ENCODE measurements at places on chromosomes 1 and 21.

GRCh38 chr1:219945795-219946194 lies 17.4 kb upstream of the SLC30A10 start:
- DNase-seq = no peak

GRCh38 chr21:45655124-45655523 lies 11.6 kb downstream of the PCBP3 start:
- DNase-seq = no peak

GRCh38 chr1:200968469-200969410 lies 54.8 kb downstream of the KIF21B start:
- DNase-seq = no peak

GRCh38 chr1:41773144-41773591 lies 145.6 kb downstream of the HIVEP3 start:
- DNase-seq = no peak

GRCh38 chr1:174956976-174957375 lies 42.8 kb upstream of the CACYBP start:
- no peak for DNase-seq

DNA sequence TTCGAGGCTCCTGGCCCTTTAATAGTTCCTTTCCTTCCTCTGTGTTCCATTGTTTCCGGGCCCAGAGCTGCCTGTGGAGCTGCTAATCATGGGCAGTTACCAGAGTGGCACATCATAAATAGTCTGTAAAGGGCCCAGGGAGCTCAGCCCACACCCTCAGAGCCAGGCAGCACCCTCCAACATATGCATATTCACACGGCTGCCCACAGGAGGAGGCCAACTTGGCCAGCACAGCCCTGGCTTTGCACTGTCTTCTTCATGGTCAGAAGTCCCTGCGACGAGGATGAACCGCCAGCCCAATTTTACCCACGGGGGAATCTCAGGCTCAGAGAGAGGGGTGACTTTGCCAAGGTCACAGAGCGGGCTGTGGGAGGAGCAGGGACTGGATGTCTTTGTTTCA lies 172.5 kb downstream of the TRABD2B start:
- no peak for DNase-seq

- DNase-seq = no peak
Measured at GRCh38 chr1:217274416-217274815, 356.5 kb downstream of the GPATCH2 start.

- DNase-seq = peak; percentile 72
Measured at GRCh38 chr1:209884665-209885117, 53.3 kb upstream of the SYT14 start.

- DNase-seq = no peak
Measured at GRCh38 chr1:160544647-160545046, 21.6 kb upstream of the SLAMF6 start.

- no peak for DNase-seq
Measured at GRCh38 chr1:223225481-223225880, 82.4 kb upstream of the TLR5 start.

- no peak for DNase-seq
Measured at GRCh38 chr1:82160036-82160435, 359.3 kb downstream of the ADGRL2 start.

GRCh38 chr1:12384836-12385456 lies 155.1 kb downstream of the VPS13D start:
- no peak for DNase-seq

DNA sequence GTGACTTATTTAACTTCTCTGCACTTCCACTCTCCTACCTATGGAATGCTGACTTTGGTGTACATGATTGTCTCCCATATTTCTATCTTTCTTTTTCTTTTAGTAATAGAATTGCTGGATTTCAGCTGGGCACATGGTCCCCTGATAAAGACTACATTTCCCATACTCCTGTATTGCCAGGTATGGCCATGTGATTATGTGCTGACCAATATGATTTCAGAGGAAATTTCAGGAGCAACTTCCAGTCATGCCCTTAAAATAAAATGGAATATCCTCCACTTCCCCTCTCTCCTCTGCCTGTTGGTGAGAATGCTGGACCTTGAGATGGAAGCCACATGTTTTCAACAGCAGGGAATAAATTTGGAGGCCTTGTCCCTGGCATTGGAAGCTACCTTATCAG lies 130.7 kb upstream of the IGSF21 start:
- DNase-seq = no peak

DNA sequence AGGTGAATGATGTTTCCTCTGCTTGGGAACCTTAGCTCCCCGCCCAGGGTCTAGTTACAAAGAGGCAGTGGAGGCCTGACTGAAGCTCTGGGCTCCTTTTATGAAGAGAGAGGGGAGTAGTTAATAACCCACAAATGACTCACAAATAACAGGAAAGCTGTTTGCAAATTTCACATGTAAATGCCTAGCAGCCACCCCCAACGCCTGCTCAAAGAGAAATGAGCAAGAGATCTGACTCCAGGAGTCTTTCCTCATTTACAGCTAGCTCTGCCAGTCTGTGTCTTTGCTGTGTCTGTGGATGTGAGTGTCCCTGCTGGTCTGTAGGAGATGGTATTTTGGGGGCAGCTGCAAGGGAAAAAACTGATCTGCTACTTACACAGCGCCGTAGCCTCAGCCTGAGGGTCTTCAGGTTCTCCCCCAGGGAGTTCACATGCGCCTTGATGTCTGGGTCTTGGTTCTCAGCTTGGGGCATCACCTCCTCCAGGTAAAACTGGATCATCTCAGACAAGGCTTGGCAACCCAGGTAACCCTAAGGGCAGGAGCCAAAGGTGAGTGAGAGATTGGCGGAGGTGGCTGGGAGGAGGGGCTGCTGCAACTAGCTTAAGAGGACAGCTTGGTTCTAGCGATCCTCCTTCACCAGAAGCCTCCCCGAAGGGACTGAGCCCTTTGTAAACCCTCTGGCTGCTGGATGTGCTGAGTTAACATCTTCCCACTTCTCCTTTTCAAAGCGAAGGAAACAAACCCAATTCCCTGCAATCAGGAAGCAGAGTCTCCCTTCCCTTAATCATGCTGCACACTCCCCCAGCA lies at the start of gene IL19:
IL19 (plus strand) TSS at position 243 of the 807 bp plus-strand sequence. CDS start 65,890 bp downstream, outside the sequence.
- DNase-seq = no peak

- DNase-seq = no peak
Measured at GRCh38 chr1:175823406-175823805, 80.0 kb upstream of the TNR start.

DNA sequence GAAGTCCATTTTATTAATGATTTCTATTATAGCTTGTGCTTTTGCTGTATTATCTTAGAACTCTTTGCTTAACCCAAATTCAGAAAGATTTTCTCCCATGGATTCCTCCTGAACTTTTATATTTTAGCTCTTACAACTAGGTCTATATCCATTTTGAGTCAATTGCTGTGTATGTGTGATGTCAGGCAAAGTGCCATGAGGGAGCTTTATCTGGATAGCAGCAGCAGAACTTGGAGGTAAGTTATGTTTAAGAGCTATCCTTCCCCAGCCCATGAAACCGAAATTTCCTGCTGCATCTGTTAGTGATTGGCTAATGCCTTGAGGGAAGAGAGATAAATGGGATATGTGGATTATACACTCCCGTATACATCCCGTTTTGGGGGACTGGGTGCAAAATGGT lies 29.9 kb downstream of the ADAM30 start:
- DNase-seq = no peak

GRCh38 chr1:56068210-56068609 lies 511.2 kb downstream of the PLPP3 start:
- no peak for DNase-seq

GRCh38 chr1:40978886-40979240 lies 633 bp upstream of the CTPS1 start:
- DNase-seq = peak; percentile 25

GRCh38 chr21:26522704-26523103 lies 50.4 kb downstream of the CYYR1 start:
- DNase-seq = no peak

DNA sequence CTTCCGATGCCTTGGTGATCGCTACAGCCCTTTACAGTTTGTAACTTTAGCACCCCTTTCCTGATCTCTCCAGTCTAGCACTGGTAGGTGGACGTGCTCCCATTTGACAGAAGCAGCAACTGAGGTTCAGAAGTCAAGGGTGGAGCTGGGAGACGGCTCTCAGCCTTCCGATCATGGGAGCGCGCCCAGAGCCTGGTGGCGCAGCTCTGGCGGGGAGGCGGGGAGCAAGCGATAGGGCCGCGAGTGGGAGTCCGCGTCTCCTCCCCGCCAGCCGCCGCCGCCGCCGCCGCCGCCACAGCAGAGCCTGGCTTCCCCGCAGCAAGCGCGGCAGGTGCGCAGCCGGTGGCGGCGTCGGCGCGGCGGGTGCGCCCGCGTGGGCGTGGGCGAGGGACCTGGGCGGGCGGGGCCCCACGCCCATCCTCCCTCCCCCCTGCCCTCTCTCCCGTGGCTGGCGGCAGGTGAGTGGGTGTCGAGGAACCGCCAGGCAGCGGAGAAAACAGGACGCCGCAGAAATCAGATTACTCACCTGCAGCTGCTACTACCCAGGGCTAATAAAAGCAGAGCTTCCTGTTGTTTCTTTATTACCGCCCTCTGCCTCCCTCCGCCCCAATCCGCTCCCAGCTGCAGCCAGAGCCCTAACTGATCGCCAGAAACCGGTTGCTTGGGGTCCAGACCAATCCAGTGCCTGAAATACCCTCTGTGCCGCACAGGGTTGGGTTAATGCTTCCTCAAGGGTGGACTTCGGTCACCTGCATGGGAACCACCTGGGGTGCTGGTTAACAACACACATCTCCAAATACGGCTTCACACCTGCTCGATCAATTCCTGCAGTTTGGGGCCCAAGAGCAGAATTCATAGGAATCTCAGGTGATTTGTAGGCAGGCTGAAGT lies 60.2 kb upstream of the ID3 start:
- DNase-seq = peak; percentile 84

DNA sequence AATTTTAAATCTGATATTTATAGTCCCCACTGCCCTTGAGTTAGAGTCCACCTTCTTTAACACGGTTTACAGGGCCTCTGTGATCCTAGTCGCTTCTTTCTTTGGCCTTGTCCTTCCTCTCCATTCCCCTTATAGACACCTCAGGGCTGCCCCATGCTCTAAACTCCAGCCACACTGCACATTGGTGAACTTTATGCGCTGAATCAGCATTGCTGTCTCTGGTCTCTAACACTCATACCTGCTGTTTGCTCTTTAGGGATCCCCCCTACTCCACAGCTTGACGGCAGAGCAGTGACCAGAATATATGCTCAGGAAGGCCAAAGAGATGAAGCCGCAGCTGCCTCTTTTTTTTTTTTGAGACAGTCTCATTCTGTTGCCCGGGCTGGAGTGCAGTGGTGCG lies 30.2 kb downstream of the PLEKHO1 start:
- DNase-seq = no peak

DNA sequence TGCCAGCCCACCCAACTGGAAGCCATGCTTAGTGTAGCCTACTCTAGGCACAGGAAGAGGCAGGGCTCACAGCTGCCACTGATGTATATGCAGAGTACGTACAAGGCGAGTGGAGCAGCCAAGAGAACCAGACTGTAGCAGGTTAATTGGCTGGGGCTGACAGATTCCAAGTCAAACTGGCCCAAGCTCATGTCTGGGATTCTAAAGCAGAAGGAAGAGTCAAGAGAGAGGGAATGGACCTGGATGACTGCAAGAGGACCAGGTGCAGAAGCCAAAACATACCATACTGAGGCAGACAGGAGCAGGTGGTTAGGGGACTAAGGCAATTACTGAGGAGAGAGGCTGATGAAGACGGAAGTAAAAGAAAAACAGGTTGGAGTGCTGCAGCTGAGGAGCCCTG lies 51.3 kb upstream of the LRRN2 start:
- DNase-seq = peak; percentile 1

GRCh38 chr21:33820798-33821197 lies 94.8 kb downstream of the ATP5PO start:
- no peak for DNase-seq

DNA sequence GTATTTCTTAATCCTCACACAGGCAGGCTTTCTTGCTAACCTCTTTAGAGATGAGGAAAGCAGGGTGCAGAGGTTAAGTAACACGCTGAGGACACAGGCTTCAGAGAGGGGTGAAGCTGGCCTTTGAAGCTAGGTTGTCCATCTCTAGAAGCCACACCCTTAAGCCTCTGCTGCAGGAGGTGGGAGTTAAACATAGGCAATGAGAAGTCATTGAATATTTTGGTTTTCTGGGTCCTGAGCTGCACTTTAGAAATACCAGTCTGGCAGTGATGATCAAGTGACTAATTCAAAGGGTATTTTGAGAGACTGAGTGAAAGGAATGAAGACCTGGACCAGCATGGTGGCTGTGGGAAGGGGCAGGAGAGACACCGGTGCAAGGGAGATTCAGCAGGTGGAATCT lies 9.9 kb downstream of the KCNJ15 start:
- DNase-seq = no peak

- no peak for DNase-seq
Measured at GRCh38 chr1:59672851-59673572, 141.7 kb upstream of the HOOK1 start.

DNA sequence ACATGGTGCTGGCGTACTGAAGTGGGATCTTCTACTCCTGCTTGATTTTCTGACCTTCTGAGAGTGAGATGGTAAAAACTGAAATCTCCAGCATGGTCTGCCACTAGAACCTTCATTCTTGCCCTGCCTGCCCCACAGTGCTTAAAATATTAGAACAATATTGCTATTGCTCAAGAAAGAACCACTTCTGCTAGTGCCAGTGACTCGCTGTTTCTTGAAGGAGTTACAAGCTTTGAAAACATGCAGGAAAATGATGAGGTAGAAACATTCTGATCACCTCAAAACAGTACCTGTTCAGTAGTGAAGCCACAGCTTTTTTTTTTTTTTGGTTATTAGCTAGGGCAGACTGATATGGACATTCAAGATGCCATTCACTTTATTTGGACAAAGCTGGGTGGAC lies 95.3 kb downstream of the BACH1 start:
- no peak for DNase-seq

- DNase-seq = no peak
Measured at GRCh38 chr21:14600569-14601297, 54.6 kb upstream of the SAMSN1 start.
